Stimulated activated CD8-positive, alpha-beta memory T cell treated with anti-CD3 and anti-CD28 coated beads, Interleukin-4, amount 100 ng/mL, for 4 hours (primary cell): ENCODE measurements at places on chromosomes 3 and 15.

DNA sequence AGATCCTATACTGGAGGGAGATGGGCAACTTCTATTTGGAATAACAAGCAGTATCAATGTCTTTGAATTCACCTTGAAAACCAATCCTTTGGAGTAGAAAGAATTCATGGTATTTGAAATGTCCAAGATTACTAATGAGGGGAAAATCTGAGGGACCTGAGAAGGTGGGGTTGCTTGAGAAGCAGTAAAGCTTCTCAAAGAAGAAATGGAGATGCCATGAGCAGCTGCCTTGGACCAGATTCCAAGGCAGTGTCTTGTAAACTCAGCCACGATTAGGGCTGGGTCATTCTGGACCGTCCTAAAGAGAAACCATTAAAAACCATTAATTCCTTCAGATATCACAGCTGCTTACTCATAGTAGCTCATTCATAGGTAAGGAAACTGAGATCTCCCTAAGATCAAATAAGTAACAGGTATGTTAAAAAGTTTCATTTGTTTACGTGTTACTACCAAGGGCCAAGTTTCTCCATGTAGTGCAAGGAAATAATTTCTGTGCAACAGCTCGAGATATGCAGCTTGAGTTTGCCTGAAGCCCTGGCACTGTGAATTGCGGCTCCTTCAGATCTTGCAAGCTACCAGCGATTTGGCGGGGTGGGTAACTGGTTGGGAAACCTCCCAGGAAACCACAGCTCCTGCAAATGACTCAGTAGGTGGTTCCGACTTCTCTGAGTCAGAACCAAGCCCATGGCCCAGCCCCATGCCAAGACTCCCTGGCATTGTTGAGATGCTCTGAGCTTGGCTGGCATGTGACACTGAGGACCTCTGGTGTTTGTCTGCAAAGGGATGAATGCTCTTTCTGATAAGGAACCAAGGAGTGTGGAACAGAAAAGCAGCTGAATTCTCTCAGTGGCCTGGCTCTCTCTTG lies 296.8 kb downstream of the RORA start:
- DNase-seq: peak; percentile 16

DNA sequence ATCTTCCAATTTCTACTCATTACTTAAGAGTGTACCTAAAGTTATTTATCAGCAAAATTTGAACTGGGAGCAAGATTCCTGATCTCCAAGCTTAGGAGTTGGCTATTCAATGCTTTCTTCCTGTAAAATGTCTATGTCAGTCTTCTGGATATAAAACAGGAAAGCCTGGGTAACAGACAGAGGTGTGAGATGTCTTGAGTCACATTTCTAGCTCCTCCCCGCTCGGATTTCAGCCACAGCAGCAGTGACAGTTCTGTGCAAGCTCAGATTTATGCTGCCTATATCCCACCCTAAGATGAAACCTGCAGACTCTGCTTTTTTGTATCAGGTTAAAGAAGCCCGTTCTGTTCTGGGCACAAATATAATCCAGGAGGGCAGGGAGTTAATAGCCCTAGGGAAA lies 2.1 kb upstream of the ARMC8 start:
- no peak for DNase-seq

DNA sequence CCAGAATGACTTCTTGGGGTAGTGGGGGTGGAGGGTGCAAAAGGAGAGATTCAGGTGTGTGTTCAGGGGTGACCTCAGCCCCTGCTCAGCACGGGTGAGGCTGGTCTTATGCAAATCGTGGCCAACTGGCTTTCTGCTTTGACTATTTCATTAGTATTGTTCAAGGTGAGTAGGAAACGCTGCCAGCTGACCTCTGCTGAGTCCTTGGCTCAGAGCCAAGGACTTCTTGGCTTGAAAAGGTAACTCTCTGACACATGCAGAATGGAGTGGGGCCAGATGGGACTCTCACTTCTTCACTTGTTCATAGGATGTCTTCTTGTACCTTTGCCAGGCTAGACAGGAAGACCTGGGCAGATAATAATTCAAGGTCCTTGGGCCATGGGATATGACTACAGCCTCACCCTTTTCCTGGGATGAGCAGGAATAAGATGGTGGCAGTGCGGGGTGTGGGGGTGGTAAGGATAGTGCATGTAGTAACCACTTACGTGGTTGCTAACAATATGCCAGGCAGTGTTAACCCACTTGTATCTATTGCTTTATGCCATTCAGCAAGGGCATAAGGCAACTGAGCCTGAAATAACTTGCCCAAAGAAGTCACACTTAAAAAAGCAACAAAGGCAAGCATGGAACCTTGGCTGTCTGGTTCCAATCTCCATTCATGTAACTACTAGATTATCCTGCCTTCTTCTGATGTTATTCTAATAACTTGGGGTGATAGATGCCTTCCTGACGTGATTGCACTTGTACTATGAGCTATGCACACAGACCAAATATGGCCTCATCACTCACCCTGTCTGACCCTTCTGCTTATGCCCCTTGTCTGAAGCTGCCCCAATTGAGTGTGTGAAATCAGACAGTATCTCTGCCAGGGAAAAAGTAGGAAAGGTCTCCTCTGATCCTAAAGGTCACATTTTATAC lies 193.1 kb downstream of the NR1D2 start:
- no peak for DNase-seq

DNA sequence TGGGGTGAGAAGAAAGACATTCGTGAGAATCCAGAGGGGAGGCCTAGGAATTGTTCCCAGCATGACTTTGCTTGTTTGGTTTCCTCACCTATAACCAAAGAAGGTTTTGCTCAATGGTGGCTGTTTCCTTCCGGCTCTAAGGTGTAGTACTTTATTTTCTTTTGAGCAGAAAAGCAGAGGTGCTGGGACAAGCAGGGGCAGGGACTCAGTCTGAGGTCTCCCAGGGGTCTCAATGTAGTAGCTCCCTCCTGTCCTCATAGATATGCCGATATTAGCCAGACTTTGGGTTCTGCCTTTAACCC lies 41.6 kb downstream of the ZBTB38 start:
- DNase-seq: no peak

GRCh38 chr3:72490688-72491435 lies 357.4 kb downstream of the SHQ1 start:
- no peak for DNase-seq

DNA sequence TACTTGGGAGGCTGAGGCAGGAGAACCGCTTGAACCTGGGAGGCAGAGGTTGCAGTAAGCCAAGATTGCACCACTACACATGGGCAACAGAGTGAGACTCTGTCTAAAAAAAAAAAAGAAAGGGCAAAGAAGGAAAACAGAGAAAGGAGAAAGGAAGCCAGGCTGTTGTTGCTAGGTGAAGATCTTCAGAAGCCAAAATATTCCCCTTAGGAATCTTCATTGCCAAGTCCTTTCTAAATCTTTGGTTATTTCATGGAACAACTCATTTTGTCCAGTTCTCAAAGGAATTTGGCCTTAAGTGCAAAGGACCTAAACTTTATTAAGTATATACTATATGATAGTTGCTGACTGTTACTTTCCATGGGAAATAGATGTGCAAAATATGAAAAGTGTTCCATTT lies 59.2 kb upstream of the OSBPL11 start:
- no peak for DNase-seq

DNA sequence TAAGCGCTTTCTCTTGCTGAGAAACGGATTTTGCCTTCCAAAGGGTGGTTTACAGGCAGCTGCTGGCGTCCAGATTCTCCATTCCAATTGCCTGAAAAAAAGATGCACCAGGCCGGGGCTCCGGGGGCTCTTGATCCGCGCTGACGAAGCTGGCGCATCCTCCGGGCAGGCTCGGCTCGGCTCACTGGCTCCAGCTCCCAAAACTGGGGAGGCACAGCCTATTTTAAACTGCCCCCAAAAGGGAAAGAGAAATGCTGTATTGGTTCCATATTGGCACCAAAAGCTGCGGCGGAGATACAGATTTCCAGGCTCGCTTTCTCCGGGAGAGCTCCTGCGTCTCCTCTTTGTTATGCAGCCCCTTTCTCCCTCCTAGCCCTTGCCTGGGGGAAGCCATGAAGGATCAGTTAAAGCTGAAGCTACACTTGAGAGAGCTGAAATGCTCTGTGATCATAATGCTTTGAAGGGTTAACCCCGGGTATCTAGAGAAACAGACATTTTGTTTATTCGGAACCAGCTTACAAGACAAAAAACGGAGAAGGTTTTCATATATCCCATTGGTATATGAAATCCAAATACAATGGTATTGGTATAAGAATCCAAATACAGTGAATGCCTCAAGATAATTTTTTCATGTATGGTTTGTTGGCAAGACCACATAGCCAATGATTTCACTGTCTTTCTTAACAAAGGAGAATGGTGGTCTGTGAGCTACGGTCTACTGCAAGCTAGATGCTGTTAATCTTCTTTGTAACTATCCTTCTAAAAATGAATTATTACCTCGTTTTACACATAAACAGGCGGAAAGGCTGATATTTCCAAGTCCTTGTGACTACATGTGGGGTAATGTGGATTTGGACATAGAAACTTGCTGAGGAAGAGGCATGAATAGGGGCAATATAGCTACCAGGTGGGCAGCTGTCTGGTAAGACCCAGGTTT lies 693 bp downstream of the CD200 start:
- DNase-seq: no peak

- DNase-seq: no peak
Measured at GRCh38 chr3:169158379-169158778, 505.1 kb downstream of the MECOM start.

DNA sequence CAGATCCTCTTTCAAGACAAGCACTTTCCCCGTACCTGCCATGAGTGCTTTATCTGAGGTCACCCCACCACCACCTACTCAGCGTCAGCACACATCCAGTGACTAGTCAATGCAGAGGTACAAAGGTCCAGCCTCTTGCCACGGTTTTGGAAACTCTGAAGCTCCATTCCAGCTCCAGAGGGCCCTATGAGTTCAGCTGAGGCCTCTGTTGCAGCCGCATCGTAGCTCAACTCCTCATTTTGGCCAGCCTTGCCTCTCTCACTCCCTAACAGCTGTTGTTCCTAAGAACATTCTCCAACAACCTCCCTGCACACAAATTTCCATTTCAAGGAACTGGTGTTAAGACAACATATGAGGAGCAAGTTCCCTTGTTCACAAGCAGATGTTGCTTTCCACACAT lies 405.1 kb upstream of the PROK2 start:
- no peak for DNase-seq

DNA sequence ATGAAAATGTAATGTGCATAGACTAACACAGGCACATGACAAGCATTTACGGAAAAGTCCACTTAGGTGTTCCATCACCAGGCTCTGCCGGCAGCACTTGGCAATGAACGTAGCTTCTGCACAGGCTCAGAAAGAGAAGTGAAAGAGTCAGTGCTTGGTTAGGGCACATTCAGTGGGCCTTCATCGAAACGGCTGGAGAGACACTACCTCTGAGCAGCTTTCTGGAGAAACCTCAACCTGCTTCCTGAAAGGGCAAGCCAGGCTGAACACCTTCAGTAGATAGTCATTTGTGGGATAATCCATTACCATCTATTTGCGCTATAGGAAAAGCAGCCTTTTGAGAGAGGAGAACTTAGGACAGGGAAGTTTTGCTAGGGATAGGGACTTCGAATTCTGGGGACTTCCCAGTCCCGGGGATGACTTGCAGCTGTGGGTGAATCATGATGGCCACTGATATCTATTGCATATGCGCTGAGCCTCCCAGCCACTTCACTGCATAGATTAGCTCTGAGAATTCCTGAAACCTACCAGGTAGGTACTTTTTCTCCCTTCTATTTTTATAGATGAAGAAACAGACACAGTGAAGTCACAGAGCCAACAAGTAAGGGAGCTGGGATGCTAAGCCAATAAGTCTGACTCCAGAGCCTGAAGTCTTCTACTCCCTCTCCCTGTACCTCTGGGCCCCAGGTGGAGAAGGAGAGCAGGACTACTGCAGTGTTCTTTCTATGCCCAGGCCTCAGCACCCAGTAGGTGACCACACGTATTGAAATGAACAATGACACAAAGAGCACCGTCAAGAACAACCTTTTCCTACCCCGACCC lies 4.2 kb upstream of the SH2D7 start:
- DNase-seq: no peak

DNA sequence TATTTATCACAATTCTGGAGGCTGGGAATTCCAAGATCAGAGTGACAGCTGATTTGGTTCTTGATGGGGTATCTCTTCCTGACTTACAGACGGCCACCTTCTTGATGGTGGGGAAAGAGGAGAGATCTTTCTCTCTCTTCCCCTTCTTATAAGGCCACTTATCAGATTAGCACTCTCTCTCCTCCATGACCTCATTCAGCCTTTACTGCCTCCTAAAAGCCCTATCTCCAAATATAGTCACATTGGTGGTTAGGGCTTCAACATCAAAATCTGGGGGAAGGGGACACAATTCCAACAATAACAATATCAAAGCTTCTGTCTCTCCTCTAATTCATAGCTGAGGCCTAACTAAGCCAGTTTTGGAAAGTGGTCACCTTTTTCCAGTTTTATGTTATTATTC lies 91.7 kb upstream of the MBNL1 start:
- DNase-seq: no peak

GRCh38 chr15:40493089-40493840 lies 22.5 kb downstream of the CHST14 start:
- DNase-seq: no peak

- DNase-seq: no peak
Measured at GRCh38 chr3:126389112-126389793, 5.5 kb upstream of the CFAP100 start.

- no peak for DNase-seq
Measured at GRCh38 chr3:182913889-182914288, 66.4 kb downstream of the DCUN1D1 start.

GRCh38 chr3:122458992-122459391 lies 43.1 kb upstream of the WDR5B start:
- DNase-seq: no peak

GRCh38 chr15:60674704-60675395 lies 195.9 kb upstream of the ICE2 start:
- DNase-seq: no peak

DNA sequence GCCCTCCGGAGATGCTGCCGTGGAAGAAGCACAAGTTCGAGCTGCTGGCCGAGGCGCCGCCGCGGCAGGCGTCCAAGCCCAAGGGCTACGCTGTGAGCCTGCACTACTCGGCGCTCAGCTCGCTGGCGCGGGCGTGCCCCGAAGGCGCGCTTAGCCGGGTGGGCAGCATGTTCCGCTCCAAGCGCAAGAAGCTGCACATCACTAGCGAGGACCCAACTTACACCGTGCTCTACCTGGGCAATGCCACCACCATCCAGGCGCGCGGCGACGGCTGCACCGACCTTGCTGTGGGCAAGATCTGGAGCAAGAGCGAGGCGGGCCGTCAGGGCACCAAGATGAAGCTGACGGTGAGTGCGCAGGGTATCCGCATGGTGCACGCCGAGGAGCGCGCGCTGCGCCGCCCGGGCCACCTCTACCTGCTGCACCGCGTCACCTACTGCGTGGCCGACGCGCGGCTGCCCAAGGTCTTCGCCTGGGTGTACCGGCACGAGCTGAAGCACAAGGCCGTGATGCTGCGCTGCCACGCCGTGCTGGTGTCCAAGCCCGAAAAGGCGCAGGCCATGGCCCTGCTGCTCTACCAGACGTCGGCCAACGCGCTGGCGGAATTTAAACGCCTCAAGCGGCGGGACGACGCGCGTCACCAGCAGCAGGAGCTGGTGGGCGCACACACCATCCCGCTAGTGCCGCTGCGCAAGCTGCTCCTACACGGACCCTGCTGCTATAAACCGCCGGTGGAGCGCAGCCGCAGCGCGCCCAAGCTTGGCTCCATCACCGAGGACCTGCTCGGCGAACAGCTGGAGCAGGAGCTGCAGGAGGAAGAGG lies 1.3 kb downstream of the FAM43A start:
- DNase-seq: no peak

GRCh38 chr15:33882921-33883320 lies 85.4 kb upstream of the CHRM5 start:
- no peak for DNase-seq

- no peak for DNase-seq
Measured at GRCh38 chr3:103991461-103992115, 1375.1 kb upstream of the ALCAM start.
